Occipital lobe (tissue), 3 donors: ENCODE measurements at places on chromosomes 12 and 14.

GRCh38 chr12:53506450-53506785 is 866 bp downstream of the NPFF start:
- DNase-seq: no peak

GRCh38 chr12:71663561-71664410 is at the start of the genes THAP2 and ZFC3H1:
THAP2 (plus strand) TSS chr12:71664301; CDS start chr12:71664510, 209 bp downstream.
ZFC3H1 (minus strand) TSS chr12:71663848; CDS start chr12:71663610, 238 bp downstream.
- peak; percentile 94 for DNase-seq

DNA sequence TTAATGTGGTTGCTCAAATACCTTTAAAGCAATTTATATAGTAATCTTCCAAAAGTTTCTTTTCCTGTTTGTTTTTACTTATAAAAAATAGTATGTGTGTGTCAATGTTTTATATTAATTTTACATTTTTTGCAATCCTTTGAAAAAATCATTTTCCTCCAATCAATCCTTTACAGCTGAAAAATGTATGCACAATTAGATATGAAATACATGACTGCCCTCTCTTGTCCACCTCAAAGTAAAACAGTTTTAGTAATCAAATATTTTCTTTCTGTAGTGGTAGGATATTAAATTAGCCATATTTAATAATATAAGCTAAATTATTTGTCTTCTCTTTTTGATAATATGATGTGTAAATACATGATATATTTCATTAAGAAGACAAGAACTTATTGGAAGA is 269.9 kb downstream of the ADAMTS20 start:
- DNase-seq: no peak

DNA sequence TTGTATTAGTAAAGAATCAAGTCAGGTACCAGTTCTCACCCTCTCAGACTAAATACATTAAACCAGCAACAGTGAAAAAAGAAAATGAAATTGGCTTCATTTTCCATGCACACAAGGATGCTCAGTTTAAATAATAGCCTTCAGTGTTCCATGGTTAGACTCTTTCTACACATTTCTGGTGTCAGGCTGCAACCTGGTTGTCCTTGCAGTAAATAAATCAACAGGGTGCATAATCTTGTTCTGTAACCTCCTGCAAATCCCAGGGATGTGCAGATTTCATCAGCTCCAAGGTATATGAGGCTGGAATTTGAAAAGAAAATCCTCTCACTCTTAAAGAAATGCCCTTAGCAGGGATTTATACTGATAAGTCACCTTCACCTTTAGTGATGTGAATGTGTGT is 46.7 kb upstream of the BTG1 start:
- DNase-seq: no peak

DNA sequence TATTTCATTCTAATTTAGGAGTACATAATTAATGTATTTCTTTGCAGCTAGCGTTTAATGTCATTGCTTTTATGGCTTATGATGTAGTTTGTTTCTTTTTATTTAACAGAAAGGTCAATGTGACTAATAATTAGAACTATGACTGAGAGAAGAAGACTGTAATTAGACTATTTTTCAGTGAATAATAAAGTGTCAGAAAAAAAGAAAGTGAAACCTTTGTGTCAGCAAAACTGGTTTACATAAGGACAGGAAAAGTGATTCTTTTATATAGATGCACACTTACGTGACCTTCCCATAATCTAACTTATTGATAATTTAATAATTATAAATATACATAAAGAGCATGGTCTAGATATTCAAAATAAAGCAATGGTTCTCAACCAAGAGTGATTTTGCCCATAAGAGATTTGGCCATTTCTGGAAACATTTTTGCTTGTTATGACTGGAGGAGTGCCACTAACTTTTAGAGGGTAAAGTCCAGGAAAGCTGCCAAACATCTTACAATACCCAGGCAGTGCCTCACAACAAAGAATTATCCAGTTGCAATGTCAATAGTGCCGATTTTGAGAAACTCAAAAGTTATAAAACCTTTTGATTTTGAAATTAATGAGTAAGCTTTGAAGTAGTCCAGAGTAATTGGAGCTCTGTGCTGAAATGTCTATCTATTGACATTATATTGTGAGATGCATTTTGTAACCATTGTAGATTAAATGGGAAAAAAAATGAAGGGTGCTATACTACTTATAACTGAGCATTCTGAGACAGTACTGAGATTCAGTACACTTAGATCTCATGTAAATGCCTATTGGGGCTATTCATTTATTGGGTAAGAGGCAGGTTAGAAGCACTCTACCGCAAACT is 227.1 kb downstream of the C12orf50 start:
- DNase-seq: no peak

GRCh38 chr12:95473231-95473883 is 595 bp upstream of the METAP2 start:
- DNase-seq: no peak

DNA sequence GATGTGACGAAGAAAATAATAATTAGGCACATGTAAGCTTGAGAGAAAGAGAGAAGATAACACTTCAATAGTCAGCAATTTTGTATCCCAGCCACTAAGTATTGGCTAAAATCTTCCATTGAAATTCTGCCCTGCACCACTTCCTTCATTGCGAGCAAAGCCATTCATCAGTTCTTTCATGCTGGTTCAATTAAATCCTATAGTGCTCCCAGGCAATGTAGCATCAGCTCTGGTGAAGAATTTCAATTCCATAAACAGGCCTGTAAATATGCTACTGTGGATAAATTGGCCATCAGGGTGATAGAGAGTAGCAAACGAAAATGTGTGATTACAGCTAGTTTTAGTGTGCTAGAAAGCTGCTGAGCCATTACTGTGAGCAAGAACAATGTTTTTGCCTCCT is 24.7 kb downstream of the RPL10L start:
- no peak for DNase-seq

DNA sequence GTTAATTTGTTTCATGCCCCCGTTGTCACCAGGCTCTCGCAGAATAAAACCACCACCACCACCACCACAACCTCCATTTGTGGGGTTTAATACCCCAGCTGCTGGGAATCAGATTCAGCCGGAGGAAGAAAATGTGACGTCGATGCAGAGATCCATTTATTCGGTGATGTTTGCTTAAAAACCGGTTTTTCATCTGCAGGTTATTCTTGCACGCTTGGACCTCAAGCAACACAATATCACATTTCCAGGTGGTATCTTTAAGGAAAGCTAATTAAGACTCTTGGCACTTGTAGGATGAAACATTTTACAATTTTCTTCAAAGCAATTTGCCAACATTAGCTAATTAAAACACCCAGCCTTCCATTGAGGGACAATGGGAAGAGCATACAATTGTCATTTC is 39.8 kb downstream of the SPRING1 start:
- no peak for DNase-seq

DNA sequence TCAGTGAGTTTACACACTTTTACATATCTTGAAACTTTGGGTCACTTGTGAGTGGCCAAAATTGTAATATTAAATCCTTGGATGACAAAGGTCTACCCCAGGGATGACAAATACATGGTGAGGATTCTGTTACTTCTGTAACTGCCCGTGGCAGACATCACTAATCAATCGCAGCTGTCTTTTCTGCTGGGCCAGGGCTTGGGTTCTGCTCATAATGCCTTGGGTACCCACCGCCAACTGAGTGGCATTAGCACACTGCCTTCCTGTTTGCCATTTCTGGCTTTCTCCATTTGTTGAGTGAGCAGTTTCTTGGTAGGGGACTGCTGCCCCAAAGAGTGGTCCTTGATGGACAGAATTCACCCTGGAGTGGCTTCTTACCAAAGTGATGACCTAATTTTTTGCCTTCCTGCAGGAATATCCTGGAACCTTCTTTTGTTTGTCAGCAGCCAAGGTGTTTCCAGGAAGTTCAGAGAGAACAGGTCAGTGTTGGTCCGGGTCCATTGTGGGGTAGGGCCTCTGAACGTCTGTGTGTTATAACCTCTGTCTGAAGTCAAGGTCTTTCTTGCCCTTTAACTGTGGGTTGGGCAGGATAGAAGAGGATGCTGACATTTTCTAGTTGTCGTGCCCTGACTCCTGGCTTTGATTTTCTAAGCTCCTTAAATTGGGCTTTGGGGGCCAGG is 6.2 kb downstream of the TSPAN9 start:
- DNase-seq: no peak

GRCh38 chr12:105575235-105575634 is 244.7 kb downstream of the C12orf75 start:
- DNase-seq: no peak

DNA sequence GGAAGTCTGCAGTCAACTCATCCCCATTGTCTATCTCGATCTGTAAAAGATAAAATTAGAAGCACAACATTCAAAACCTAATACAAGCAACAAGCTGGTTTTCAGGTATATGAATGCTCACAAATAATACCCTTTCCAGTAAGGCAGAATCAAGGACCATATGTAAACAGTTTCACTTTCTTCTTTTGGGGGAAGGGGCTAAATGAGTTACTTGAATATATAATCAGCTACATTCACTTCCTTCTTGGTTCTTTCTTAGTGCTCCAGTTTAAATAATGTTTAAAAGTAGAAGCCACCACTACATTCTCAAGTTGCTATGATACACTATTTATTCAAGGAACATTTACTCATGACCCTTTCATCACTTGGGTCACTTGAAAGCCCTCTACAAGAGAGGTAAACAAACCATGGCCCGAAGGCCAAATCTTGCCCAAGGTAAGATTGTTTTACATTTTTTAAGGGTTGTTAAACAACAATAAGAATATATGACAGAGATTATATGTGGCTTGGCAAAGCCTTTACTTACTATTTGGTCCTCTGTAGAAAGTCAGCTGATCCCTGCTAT is 10.3 kb downstream of the TWF1 start:
- no peak for DNase-seq

GRCh38 chr12:90710711-90711110 is 244.3 kb downstream of the CCER1 start:
- DNase-seq: no peak

DNA sequence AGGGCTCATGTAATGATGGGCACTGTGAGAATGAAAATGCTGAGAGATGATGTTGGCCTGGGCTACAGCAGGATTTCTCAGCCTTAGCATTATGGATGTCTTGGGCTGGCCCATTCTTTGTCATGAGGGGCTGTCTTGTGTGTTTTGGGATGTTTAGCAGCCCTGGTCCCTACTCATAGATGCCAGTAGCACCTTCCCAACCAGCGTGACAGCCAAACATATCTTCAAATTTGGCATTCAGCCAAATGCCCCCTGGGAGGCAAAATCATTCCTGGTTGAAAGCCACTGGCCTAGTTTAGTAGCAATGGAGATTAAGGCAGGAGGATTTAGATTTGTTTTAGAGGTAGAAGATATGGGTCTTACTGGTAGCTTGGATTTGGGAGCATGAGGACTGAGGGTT is 26.6 kb downstream of the UBE3B start:
- DNase-seq: no peak

DNA sequence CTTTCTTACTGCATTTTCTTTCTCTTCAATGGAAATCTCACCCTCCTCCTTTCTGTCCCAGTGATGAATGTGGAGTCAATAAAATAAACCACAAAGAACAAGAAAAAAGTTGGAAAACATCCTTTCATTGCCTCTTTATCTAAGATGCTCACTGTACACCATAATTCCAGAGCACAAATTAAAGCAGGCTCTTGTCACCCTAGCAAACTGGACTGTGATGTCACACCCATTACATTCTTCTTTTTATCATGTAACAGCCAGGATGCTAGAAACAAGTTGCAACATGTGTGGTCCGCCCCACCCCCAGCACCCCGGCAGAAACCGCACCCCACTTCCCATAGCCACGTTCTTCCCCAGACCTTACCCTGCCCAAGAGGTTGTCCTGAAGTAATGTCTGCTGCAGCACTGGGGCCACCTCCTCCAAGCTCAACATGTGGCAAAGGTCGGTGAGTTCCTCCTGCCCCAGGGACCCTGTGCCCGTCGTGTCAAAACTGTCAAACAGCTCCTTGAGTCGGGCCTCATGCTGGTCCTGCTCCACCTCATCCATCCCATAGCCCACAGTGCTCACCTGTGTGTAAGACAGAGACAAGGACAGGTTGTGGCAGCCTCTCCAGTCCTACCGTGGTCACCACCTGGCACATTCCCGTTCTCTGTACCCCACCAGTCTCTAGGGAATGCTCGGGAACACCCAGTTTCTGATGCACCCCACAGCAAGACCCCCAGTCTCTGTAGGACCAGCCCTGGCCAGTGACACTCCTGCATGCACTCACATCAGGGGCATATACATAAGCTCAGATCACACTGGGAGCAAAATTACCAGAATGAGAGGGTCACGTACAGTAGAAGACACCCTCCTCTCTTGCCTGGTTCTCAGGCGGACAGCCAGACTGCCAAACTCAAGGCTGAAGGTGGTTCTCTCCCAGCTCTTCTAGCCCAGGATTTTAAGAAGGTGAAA is 9.2 kb downstream of the NIN start:
- no peak for DNase-seq

GRCh38 chr14:99435327-99435726 is 45.3 kb downstream of the SETD3 start:
- no peak for DNase-seq

DNA sequence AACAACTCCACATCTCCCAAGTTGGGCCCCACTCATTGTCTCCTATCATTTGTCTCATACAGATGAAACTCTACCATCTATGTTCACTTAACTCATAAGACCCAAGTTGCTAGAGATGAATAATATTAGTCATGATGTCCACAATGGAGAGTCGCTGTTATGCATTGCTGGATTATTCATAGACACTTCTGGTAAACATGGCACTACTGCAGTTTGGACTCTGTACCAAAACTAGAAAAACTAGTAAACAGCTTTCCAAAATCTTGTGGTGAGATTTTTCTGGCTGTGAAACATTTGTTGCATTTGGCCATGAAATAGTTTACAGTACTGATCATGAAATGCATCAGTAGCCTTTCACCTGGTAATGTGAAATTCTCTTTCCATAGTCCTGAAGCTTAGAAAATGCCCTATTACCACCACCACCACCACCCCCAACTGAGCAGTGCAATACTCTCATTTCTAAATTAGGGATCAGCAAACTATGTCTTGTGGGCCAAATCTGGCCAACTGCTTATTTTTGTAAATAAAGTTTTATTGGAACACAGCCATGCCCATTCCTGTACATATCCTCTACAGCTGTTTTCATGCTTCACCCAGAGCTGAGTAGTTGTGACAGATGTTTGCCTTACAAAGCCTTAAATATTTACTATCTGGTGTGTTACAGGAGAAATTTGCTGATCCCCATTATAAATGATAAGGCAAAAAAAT is 236.5 kb downstream of the DPF3 start:
- no peak for DNase-seq
